KBM-7 (cell line): ENCODE measurements at places on chromosomes 3 and 15.

GRCh38 chr3:98350082-98350481, 3.6 kb upstream of the OR5K4 start:
- DNase-seq = no peak

GRCh38 chr3:133591271-133591742, 17.8 kb downstream of the CDV3 start:
- no peak for DNase-seq

DNA sequence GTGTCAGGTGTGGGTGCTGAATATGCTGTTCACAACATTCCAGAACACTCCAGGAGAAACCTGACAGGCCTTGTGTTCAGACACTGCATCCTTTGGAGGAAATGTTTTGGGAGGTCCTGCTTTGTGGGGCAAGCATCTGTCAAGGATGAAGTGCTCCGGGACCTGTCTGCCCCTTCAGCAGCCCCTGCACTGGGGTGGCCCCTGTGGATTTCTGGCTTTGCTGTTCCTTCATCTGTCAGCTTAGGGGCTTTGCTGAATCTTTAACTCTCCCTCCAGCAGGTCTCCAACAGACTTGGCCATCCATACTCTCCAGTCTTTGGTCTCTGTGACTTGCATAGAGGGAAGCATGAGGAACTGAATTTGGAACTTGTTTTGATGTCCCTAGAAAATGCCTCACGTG, 3.1 kb downstream of the PRR23E start:
- DNase-seq = no peak

GRCh38 chr3:32510075-32510724, 7.5 kb upstream of the CMTM6 start:
- DNase-seq = peak; percentile 83

DNA sequence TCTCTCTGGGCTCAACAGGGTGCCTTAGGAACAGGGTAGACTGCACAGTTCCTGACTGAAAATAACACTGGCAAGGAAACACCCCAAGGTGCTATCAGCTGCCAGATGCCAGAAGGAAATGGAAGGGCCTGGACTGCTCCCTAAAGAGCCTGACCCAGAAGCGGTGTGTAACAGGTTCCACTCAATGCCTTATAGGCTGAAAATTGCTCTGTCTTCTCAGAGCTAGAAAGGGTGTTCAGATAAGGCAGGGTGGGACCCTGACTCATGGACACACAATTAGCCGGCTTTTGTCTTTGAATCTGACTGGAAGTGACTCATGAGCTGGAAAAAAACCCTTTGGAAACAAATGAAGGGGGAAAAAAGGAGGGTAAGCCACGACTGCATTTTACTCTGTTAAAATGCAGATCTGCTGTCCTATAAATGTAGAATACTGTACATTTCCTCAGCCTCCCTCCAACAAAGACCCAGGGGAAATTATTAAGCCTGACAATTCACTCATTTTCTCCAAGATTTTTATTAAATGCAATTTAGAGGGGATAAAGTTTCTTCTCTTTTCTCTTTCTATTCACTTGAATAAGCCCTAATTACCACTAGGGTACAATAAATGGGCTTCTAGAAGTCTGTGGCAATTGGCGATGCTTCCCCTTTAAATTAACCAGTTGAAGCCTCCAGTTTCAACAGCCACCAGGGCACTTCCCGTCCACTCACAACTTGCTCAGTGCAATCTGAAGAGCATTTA, 160.2 kb upstream of the TBL1XR1 start:
- DNase-seq = peak; percentile 65

DNA sequence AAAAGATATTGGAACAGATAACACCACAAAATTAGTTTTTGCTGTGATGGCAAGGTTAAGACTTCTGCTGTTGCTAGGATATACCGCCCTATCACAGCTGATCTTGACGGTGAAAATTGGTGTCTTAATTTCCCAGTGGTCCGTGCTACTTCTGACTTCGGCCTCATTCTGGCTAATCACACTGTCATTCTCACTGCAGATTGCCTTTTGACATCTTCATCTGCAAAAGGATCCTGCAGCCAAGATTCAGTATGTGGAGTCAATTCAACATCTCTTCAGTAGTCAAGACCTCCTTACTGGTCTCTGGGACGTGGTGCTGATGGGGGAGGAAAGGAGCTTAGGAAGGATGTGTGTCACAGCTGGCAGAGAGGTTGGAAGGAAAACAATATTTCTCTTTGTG, 438.6 kb downstream of the WDR72 start:
- no peak for DNase-seq

- DNase-seq = no peak
Measured at GRCh38 chr3:133649486-133650068, 12.2 kb downstream of the TOPBP1 start.

GRCh38 chr3:53030619-53031449, 15.0 kb downstream of the SFMBT1 start:
- DNase-seq = no peak

- DNase-seq = no peak
Measured at GRCh38 chr3:77040216-77040615, 317 bp downstream of the ROBO2 start.

DNA sequence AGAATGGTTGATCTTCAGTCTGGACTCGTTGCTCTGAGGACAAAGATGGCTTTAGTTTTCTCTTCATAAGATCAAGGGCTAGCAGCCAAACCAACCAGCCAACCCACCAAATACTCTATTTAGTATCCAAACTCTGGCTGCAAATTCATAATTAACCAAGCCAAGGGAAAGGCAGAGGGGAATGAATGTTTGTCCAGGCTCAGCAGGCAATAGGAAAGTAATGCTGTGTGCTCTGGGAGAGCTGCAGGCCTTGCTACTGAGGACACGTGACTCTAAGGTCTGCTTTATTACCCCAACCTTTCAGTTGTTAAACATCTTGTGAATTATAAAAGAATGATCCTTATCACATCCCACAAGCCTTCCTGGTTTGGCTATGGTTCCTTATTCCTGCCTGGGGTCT, 52.3 kb upstream of the GALNT15 start:
- DNase-seq = no peak

DNA sequence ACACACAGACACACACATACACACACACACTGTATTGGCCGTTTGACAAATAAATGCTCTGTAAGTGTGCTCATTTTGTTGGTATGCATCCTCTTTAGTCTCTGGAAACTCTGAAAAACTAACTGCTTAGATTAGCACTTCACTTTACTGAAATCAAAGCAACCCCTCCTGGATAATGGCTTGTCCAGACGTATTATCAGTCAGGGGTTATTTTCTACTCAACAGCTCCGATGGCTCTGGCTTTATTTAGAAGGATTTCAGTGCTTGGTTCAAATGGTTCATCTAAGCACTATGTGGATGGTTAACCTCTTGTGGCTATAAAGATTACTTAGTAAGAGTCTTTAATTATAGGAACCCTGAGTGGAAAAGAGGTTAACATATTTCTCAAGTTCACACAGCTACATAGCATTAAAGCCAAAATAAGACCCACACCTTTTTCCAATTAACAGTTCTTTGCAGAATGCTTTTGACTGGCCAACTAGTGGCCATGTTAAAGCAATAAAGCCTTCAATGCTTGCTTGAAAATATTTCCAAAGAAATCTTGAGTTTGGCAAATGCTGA, 516.1 kb upstream of the NAALADL2 start:
- no peak for DNase-seq

DNA sequence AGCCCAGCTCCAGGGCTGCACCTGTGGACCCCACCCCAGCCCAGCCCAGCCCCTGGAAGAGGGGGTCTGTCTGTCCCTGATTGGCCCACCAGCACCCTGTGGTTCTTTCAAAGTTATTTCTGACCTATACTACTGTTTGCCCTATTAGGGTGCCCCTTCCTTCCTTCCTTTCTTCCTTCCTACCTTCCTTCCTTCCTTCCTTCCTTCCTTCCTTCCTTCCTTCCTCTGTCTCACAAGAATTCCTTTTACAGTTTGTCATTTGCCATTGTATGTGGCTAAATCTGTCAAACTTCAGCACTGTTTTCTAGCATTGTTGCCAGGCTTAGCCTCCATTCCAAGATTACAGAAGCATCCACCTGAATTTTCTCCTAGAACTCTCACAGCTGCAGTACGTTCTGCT, 66.9 kb downstream of the KLF15 start:
- DNase-seq = no peak

DNA sequence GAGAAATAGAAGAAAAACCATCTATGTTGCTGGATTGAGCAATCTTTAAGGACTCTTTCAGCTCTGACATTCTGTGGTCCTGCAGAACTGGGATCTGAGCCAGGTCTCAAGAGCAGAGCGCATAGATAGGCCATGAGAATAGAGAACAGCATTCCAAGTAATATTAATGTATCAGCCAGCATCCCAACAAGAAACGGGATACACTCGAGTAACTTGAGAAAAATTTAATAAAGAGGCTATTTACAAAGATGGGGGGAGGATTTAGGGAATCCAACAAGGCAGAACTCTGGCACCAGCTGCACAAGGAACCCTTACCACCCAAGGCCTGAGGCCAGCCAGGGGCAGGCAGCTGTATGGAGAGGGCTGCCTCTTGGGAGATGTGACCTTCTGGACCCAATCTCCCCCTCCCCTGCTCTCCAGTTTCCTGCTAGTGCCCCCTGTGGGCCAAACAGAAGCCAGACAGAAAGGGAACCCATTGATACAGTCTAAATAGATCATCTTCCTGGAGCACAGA, 8.2 kb downstream of the TMOD2 start:
- peak; percentile 20 for DNase-seq

- DNase-seq = no peak
Measured at GRCh38 chr15:62242999-62243398, 77.9 kb upstream of the C2CD4B start.

GRCh38 chr3:16063603-16064002, 110.9 kb upstream of the GALNT15 start:
- DNase-seq = no peak

DNA sequence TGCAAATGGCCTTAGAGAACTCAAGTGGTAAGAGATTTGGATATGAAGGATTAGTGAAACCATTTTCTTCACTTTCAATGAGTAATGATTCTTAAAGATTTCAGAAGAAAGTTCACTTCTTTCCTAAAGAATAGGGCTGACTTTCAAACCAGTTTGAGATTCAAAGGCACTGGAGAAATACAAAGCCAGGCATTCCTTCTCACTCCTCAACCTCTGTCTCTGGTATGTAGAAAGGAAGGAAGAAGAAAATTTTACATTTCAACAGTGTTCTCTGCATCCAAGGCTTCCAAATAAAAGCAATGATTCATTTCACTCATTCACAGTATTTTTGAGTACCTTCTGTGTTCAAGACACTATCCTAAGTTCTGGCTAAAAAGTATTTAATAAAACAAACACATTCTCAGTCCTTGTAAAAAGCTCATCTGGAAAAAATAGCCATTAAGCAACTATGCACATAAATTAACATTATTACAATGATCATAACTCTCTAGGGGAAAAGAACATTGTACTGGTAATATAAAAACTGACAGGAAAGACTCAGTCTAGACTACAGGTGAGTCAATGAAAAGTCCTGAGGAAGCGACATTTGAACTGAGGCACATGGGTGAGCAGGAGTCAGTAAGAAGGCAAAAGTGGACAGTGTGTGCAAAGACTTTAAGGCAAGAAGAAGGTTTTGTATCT, 79.5 kb downstream of the IMPG2 start:
- DNase-seq = no peak

DNA sequence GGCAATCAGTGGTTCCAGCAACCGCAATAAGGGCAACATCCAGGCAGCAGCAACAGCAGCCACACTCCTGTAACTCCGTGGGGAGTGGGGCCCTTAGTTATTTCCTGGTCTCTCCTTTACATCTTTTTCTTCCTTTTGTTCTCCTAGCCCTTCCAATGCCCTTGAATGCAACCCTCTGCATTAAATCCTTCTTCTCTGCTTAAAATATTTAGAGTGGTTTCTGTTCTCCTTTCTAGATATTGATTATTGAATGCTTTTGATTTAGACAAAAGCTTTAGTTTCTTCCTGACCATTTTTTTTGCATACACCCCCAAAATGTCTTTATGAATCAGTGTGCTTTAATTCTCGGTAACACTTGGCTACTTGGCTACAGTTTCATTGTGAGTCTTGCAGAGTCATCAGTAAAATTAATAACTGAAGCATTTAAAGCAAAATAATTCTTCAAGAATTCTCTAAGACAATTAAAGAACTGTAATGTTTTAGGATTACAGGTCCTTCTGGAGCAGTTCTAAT, 586.1 kb downstream of the MECOM start:
- DNase-seq = no peak
